ENCODE measurements at places on chromosomes 12 and 14.

DNA sequence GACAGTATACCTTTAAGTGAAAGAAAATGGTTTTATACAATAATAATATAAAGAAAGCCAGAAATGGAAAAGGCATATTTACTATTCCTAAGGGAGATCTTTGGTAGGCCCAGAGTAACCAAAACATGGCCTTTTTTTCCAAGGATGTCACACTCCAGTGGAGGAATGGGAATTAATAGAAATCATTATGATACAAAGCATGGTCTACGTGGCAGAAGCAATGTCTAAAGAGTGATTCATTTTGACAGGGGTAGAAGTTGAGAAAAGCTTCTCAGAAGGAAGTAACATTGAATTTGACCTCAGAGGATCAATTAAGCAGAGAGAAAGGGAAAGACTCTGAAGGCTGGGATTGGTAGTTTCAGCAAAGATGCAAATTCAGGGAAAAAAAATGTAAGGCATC lies 208.6 kb downstream of the BTG1 start:
- DNase-seq: no peak

DNA sequence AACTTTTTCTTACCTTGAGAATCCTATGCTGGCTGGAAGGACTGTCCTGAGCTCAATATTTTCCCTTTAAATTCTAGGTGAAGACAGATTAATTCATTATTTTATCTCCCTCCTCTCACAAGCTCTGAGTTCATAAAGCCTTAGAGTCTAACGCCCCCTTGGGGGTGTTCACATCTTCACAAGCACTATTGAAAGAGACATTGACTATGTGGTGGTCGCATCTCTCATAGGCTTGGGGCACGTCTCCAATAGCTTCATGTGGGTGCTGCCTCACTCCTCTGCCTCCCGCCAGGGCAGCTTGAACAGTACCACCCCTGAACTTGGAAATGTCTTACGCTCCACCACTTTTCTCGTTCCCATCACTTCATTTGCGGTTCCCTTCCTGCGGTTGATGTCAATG lies 106.2 kb downstream of the UNC79 start:
- peak; percentile 56 for DNase-seq

DNA sequence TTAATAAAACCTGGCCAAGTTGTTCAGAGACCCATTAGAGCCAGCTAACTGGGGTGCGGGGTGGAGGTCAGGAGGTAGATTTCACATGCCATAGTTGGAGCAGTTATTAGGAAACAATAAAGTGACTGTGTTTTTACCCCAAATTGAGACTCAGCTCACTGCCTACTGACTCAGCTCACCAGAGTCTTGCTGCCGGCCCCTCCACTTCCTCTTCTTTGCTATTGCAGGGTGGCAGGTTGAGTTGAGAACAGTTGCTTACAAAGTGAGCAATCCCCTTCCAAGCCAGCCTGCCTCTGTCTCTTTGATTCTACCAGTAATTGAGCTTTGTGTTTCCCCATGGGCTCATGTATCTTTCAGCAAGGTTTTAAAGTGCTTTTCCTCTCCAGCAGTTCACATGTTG lies 12.9 kb downstream of the ST8SIA1 start:
- peak; percentile 86 for DNase-seq

- peak; percentile 58 for DNase-seq
Observed at GRCh38 chr14:24605435-24606190, 3.9 kb downstream of the GZMH start.

- no peak for DNase-seq
Observed at GRCh38 chr12:113242560-113242959, 21.3 kb downstream of the TPCN1 start.

DNA sequence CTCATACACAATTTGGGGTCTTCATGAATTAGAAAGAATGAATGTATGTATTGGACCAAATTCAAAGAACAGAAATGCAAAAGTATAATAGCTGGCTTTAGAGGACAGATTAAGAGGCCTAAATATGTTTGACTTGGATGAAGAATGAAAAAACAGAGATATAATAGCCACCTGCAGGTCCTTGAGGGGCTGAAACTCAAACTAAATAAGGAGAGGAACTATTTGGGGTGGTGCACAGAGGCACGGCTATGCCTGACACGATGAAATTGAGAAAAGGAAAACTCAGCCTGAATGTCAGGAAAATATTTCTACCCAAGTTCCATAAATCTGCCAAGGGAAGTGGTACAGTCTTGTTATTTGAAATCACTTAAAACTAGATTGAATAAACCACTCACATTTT lies 222.9 kb upstream of the DDHD1 start:
- no peak for DNase-seq
